ENCODE measurements at places on chromosomes 11 and 22.

DNA sequence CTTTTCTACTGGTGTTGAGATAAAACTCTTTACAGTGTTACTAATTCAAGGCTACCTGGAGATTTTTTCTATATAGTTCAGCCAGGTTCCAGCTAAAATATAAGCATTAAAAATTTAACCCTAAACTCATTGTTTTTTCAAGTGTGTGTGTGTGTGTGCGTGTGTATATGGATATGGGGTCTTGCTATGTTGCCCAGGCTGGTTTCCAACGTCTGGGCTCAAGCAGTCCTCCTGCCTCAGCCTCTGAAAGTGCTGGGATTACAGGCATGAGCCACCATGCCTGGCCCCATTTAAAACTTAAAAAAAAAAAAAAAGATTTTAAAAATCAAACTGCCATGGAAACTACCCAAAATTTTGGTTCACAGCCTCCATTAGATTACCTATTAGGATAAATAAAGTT, 4.5 kb upstream of the PES1 start:
- DNase-seq: no peak

- DNase-seq: no peak
These were observed 4.8 kb downstream of the ADAMTS8 start for GRCh38 chr11:130423541-130424142.

GRCh38 chr22:43529934-43530333, 118.1 kb downstream of the MPPED1 start:
- DNase-seq: no peak

DNA sequence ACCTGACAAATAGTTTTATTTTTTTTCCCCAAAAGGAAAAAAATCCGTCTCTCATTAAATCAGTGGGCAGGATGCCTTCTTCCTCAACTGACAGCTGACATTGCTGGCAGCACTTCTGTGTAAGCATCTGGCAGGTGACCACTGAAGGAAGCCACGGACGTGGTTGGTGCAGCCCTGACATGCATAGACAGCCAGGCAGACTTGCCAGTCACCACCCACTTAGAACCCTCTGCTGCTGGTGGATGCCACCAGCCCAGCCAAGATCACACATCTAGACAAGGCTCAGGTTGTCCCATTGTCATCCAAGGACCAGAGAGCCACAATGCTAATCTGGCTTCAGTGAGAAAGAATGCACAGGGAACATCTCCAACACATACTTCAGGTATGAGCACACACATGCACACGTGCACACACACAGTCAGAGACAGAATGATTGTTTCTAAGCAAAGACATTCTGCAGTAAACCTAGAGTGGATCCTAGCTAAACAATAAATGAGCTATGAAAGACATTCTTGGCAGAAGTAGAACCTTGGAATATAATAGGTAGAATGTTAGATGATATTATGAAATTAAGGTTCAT, 49.8 kb upstream of the BMAL1 start:
- no peak for DNase-seq

DNA sequence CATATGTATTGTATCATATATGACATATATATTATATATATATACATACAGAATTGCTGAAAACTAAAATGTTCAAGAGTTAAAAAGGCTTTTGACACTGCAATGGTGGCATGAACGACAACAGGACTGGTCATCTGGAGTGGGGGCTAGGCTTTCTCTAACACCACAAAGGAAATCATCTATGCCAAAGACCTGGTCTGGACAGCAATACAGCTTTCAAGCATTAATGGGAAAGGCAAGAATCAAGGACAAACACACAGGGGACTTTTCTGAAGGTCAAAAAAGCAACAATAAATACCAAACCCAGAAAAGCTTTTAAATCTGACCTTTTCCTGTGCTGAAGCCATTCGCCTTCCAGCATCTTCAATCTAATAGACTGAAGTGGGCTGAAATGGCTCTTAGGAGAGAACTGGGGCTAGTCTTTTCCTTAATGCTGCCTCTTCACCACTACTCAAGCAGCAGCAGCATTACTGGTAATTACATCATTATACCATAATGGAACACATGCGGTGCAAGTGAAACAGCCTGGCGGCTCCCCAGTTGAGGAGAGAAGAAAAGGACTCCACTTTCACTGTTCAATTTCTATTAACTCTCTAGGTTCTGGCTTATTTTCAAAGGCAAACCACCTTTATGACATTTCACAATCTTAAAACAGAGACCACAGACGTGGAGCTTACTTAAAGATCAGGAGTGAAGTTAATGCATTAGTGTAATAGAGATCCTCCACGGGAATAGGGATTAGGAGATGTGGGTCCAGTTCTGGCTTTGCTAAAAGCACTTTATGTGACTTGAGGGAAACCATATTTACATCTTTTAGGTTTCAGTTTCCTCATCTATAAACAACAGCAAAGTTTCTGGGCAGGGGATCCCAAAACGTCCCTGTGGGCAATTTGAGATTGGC, 63.0 kb downstream of the GAB2 start:
- peak; percentile 31 for DNase-seq

DNA sequence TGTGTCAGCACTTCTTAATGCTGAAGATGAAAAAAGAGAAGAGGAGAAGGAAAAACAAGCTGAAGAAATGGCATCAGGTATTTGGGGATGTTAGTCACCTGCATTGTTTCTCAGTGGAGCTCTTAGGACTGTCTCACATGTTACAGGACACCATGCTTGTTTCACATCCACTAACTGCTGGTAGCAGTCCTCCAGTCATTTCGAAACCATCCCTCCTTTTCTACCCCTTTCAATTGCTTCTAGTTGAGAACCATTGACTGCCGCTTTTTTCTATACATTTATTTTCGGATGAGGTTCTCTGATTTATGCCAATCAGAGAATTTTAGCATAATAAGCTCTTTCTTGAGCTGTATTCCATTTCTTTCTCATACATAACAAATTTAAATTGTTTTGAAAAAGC, 21.5 kb downstream of the BIRC2 start:
- no peak for DNase-seq

DNA sequence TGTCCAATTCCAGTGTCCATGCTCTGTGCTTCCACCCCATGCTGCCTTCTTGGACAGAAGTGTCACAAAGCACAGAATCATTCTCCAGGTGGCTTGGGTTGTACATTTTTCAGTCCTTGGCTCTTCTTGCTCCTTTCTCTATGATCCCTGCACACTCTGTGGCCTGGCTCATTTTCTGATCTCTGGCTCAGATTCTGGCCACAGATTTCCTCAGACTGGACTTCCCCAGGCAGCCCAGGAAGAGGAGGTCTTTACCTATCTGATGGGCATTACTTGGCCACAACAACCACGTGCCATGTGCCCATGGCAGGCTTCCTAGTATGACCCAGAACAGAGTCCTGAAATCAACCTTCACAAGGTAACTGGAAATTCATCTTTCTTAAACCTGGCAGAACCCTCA, 27.2 kb downstream of the SYTL2 start:
- no peak for DNase-seq

- peak; percentile 32 for DNase-seq
These were observed 42.1 kb upstream of the CRTAM start for GRCh38 chr11:122796128-122796717.

GRCh38 chr11:117724104-117724503, 72.9 kb downstream of the DSCAML1 start:
- DNase-seq: no peak

DNA sequence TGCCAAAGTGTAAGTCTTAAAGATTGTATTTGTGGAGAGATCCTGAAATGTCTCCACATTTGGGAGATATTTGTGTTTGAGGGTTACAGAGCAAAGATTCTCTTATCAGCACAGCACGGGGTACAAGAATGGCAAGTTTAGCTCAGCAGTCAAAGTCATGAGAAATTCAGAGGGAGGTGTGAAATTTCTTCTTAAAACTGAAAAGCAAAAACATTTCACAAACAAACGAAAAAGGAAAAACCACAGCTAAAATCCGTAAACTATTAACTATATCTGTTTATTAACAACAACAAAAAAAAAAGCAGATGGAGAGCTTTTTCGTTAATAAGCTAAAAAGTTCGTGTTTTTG, 40.9 kb upstream of the ETS1 start:
- DNase-seq: no peak

- no peak for DNase-seq
These were observed 507.4 kb upstream of the RAG2 start for GRCh38 chr11:37105427-37105826.

- DNase-seq: no peak
These were observed 3.8 kb upstream of the RNF141 start for GRCh38 chr11:10544491-10545465.

DNA sequence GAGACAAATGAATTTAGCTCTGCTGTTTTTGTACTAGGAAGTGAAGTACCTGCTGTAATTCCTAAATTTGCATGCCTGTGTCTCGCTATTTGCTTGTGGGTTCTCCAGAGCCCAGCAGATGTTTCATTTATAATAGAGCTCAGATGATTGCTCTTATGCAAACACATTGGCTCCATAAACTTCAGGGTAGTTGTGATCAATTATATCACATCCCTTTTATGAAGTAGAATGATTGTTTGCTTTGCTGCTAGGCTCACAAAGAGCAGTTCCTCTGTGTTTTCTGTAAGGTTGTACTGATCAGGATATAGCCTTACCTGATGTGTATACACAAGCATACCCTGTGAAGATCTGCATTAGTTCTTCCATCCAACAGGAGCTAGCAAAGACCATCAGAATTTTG, 64.1 kb downstream of the C11orf87 start:
- DNase-seq: no peak

GRCh38 chr11:112437096-112437495, 176.4 kb upstream of the PLET1 start:
- DNase-seq: no peak

DNA sequence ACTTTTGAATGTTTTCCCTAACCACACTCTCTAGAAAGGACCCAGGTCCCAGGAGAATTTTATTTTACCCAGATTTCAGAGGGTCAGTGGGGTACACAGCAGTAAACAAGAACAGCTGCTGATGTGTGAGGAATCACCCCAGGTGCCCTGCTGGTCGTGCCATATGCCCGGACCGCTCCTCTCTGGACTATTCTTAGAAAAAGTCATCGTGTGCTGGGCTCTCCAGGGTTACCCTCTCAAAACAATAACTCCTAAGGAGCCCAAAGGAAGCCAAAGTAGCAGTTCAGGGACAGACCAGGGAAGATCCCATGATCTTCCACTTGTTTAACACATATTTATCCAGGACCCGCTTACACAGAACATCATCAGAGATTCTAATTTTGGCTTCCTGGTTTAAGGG, 29.7 kb downstream of the LRP4 start:
- DNase-seq: no peak

- DNase-seq: peak; percentile 47
These were observed 31.7 kb downstream of the PGM2L1 start for GRCh38 chr11:74366576-74366975.

- DNase-seq: peak; percentile 98
These were observed 27.3 kb downstream of the CTR9 start for GRCh38 chr11:10778217-10778970.

DNA sequence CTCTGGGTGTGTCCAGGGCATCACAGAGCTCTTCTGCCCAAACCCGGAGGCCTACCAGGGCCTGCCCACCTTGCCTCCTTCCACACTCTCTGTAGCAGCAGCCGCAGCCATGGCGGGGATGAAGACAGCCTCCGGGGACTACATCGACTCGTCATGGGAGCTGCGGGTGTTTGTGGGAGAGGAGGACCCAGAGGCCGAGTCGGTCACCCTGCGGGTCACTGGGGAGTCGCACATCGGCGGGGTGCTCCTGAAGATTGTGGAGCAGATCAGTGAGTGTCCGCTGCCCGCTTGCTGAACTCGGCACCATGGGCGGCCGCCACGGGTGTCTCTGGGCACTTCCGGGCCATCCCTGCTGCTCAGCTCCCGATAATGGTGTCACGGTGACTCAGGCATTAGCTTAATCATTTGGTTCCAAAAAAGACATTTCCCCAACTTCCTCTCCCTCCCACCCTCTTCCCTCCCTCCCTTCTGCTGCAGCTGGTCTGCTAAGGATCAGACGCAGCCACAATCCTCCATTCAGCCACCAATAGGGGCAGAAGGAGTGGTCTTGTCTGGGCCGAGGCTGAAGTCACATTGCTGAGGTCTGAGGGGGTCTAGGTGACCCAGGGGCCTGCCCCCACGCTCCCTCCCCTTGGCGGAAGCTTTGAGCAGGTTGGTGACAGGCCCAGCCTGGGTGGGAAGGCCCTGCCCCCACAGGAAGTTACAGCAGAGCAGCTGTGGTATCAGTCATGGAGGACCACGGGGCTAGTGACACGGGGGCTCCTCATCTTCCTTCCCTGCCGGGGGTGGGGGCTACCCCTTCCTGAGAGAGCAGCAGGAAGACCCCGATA, 950 bp downstream of the FERMT3 start:
- peak; percentile 81 for DNase-seq

- no peak for DNase-seq
These were observed 5.1 kb downstream of the ARSA start for GRCh38 chr22:50622723-50623327.

GRCh38 chr11:65315204-65315865, 669 bp downstream of the CDC42EP2 start:
- peak; percentile 82 for DNase-seq

DNA sequence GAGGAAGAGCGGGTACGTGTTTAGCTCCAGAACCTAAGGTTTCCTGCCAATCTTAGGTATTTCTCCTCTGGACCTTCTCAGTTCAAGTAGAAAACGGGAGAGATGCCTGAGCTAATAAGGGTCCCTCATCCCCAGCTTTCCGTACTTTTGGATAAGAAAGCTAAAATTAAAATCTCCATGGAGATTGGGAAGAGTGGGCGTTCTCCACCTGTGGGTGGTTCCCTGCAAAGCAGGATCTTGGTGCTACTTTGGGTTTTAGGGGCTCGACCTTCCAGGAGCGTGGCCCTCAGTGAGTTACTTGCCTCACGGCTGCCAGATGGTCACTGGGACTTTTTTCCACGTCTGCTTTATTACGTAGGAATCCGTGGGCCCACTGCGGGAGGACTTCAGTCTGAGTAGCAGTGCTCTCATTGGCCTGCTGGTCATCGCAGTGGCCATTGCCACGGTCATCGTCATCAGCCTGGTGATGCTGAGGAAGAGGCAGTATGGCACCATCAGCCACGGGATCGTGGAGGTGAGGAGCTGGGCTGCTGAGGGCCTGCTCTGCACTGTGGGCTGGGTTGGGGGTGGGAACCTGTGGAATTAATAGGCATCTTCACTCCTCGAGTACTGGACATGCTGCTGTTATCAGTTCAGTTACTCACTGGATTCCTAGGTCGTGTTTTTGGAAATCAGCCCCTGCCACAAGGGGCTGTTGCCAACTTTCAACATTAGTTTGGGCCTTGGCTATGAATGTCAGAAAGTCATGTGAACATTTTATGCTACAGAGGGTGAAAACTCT, 17.8 kb upstream of the ST14 start:
- no peak for DNase-seq

DNA sequence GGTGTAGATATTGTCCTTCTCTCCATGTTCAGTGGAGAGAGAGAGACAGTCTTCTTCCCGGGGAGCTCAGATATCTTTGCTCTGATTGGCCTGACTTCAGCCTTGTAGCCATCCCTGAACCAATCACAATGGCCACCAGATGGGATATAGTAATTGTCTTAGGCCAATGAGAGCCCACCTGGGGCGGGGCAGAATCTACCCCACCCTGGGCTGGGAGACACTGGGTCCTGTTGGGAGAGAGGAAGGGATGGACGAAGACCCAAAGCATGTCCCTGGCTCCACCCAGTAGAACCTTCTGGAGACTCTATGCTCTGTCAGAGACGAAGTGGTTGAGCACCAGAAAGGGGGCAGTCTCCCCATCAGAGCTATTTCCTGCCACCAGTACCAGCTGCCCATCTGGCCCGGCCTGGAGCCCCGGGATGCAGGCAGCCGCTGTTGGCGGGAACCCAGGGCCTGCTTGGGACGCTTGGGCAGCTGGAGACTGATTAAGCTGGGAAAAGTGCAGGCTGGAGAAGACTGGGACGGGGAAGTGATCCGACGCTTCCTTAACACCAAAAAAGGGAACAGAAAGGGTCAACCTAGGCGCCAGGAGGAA, 31.6 kb upstream of the CBX7 start:
- peak; percentile 37 for DNase-seq
